Hematopoietic multipotent progenitor cell treated with erythropoietin and hydrocortisone succinate and interleukin-3 and kit ligand, for 4 days (in vitro differentiated cells): ENCODE measurements at places on chromosomes 3 and 15.

GRCh38 chr3:30598668-30599545 is 7.5 kb upstream of the TGFBR2 start:
- no peak for DNase-seq

- DNase-seq, result no peak
Measured at GRCh38 chr3:124856677-124857076, 30.5 kb downstream of the ITGB5 start.

DNA sequence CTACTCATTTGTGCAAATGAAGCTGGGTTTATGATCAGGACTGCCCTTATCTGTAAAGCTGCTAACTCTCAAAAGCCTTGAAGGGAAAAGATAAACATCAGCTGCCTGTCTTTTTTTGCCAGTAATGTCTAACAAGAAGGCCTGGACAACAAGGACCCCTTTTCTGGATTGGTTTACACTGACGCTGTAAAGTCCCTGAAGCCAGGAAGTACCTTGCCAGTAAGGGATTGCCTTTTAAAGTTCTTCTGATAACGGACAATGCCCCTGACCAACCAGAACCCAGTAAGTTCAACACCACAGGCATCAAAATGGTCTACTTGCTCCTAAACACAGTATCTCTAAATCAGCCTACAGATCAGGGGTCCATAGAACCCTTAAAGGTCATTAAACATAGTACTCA is 178.0 kb downstream of the PCCB start:
- DNase-seq, result peak; percentile 18

DNA sequence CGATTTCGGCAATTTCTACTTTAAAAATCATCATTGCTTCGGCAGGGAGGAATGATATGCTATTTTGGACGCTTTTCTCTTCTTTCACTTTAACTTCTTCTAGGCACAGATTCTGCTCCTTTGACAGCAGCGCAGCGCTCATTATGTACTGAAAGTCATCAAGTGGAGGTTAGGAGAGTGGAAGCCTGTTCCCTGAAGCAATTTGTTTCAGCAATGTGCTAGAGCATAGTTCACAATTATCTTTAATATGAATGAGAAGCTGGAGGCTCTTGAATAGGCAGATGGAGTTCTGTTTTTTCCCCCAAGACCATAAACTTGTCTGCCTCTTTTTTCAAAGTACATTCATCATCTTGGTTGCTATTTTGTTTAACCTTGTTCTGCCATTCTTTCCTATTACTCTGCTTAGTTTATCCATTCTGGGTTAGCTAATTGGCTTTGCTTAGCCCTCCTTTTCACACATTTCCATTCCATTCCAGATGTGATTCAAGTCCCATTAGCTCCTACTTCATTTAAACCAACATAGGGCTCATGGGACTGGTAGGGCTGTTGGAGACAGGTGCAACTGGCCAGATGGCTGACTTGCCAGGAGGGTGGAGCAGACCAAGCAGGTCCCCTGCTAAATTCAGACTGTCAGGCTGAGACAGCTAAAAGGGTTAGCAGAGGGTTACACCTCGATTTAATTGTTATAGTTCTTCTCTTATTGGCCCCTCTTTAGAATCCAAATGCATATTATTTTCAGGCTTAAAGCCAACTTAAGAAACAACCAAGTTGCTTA is 534.7 kb upstream of the CBLB start:
- no peak for DNase-seq

- no peak for DNase-seq
Measured at GRCh38 chr3:59253523-59253922, 203.7 kb upstream of the CFAP20DC start.

DNA sequence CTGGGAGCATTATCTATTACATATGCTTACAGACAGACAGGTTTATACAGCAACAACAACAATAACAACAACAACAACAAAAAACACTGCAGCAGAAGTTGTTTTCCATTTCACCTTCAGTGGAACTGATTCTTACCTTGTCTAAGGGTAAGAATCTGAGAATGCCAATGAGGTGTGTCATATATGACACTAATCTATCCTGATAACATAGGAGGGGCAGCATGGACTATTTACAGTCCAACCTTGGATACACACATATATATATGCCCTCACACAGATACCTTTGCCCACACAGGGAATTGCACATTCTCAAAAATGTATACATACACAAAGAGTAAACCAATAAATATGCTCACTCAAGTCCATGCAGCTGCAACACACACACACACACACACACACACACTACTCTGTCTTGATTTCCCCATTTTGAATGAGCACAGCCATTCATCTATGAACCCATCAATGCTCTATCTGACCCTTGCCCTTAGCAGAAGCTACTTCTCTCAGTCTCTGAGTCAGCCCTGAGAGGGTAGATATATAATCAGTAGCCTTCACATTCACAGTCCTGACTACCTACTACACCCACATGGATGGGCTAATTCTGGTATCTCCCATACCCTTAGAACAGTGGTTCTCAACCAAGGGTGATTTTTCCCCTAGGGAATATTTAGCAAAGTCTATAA is 9.7 kb upstream of the TRANK1 start:
- DNase-seq, result peak; percentile 67

DNA sequence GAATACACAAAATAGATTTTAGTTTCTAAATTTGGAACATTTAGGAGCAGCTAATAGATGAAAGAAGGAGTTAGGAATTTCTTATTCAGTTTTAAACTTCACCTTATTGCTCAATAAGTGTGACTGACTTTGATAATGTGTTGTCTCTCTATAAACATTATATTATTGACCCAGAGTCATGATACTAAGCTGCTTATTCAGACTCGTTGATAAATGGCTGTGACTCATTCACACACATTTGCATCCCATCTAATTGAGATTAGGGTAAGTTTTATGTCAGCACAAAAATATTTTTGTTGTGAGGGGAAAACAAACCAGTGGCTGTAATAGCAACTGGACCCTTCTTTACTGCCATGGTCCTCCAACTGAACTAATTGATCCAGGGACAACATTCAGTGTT is 137.6 kb downstream of the GOLIM4 start:
- no peak for DNase-seq

- DNase-seq, result no peak
Measured at GRCh38 chr3:195129644-195130492, 141.1 kb downstream of the XXYLT1 start.

- no peak for DNase-seq
Measured at GRCh38 chr15:73183071-73183470, 130.8 kb downstream of the NEO1 start.

GRCh38 chr3:41629986-41630385 is 331.9 kb downstream of the ULK4 start:
- DNase-seq, result no peak

DNA sequence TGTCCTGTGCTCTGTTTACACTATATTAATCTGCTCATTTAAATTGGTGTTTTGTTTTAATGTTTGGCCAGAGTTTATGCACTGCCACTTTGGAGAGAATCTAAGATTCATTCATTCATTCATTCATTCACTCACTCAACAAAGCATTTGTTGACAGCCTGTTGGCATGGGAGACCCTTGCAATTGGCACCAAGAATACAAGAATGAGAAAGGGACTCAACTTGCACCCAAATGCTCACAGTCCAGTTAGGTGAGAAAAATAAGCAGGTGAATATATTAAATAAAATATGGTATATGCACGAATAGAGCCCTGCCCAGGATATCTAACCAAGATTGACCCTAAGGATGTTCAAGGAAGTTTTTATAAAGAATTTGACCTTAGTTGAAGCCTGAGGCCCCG is 80.4 kb downstream of the TGFBR2 start:
- no peak for DNase-seq

DNA sequence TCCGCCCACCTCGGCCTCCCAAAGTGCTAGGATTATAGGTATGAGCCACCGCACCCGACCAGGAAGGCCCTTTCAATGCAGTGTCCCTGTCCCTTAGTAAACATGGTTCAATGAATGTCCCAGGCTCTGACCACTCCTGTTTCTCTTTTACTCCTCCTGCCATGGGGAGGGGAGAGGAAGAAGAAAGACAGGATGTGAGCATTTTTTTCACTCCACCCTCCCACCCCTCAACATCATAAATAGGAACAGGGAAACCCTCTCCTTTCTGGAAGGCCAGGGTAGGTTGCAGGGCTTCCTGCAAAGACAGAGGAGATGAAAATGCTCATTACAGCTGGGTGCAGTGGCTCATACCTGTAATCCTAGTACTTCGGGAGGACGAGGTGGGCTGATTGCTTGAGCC is 7.5 kb upstream of the TATDN2 start:
- DNase-seq, result no peak

- no peak for DNase-seq
Measured at GRCh38 chr3:69766638-69767037, 27.4 kb downstream of the MITF start.

GRCh38 chr3:167738037-167738436 is 2.5 kb downstream of the SERPINI1 start:
- DNase-seq, result no peak

DNA sequence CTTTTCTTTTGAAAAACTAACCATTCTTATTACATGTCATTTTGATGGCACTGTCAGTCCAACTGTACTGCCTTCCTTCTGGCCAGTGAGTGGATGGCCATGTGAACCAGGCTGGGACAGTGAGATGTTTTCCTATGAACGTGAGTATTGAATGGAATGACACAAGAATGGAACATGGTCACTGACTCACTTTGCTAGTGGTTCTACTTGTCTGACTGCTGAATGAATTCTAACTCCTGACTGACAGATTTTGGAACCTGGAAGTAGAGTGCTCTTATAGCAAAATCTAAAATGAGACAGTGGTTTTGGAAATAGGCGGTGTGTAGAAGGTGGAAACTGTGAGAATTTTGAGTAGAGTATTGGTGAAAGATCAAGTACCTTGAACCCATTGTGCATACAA is 606.9 kb upstream of the KCNMB2 start:
- DNase-seq, result no peak

DNA sequence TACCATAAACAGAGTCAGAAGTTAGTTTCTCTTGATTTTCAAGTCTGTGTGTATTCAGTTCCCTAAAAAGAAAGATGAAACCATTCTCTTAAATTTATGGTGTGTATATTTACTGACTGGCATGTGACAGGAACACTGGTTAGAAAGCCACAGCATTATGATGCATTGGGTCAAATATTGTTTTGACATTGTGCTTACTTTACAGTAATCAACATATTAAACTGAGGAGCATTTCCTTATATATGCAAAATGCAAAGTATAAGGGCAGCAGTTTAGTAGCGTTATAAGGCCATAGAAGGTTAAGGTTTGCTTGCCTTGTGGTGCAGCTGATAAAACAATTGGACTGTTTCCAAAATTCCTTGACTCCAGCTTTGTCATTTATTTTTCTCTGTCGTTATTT is 72.9 kb downstream of the EPHA3 start:
- DNase-seq, result no peak

DNA sequence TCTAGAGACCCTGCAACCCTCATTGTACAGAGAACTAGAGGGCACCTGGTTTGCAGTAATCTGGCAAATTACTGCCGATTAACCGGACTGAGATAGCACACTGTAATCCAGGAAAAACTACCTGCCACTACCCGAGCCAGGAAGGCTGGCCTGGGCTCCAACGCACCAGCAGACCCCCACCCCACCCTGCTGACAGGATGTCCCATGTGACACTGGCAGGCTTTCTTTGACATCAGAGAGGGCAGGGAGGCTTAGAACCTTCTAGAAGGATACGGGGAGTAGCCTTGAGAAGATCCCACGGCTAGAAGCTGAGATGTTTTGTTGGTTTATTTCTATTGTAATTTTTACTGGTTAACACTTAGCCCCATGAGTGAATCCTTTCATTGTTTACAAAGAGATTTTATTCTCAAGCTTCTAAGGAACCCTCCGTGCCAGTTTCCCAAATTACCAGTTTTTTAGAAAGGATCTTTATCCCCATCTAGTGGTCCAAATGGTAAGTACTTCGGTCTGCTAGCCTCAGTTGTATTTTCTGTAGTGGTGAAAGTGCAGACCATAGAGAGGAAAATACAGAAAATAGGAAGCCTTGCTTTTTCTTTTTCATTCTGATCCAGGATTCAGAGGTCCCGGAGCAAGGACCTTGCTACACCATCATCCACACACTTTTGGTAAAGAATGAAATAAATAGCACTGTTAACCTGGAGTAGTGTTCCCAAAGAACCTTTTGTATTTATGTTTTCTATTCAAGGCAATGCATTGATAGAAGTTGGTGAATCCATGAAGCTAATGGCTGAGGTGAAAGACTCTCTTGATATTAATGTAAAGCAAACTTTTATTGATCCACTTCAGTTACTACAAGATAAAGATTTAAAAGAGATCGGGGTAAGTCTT is 81.9 kb upstream of the ADAMTSL3 start:
- DNase-seq, result peak; percentile 61

DNA sequence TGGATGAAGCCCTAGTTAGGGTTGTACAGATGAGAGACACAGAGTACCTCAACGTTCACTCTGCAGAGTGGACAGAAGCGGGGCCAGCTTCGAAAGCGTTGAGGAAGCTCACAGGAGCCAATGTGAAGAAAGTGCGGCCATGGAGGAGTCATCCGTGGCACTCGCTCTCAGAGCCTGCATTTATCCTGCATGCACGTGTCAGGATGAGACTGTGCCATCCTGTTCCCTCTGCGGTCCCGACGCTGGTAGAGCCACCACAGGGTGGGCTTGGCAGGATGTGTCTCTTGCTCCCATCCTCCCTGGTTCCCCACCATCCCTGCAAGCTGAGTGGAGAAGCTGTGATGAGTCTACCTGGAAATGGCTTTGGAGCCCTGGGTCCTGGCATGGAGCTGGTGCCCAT is 39.3 kb downstream of the KLHL25 start:
- no peak for DNase-seq

DNA sequence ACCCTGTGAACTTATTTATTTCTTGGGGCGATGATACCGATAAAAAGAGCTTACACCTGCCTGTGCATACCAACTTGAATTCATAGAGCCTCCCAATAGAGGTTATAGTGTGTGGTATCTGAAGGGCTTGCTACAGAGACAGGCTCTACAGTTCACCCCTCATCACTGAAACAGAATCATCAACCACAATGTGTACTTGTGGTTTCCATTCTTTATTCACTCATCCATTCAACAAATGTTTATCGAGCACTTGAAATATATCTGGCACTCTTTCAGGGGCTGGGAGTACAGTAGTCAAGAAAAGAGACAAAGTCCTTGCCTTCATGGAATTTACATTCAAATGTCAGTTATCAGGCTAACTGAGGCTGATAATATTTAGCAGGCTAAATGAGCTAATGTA is 134.4 kb upstream of the SKOR1 start:
- no peak for DNase-seq

DNA sequence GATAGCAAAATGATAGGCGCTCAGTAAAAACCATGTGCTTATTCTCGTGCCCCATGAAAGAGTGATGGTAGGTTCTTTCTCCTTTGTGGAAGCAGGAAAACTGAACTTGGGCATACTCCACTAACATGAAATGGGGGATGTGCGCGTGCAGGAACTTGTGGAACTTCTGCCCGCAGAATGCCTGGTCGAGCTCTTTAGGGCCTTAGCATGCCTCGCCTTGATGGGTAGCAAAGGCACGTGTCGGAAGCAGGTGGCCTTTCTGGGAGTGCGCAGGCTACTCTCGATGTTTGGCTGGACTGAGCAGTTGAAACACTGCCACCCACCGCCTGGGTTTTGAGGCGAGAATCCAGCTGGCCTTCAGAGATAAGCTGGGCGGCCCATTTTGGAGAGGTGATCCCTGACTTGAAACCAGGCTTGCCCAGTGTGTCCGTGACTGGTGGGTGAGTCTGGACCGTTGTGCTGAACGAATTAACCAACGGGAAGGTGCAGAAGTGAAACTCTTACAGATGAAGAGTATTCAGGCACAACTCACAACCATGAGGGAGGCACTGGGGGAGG is 842 bp downstream of the PCCB start:
- DNase-seq, result peak; percentile 97

GRCh38 chr3:112334691-112335433 is 1.9 kb downstream of the CD200 start:
- DNase-seq, result no peak
